Fibroblast of skin of back (primary cell): ENCODE measurements at places on chromosomes 1 and 21.

DNA sequence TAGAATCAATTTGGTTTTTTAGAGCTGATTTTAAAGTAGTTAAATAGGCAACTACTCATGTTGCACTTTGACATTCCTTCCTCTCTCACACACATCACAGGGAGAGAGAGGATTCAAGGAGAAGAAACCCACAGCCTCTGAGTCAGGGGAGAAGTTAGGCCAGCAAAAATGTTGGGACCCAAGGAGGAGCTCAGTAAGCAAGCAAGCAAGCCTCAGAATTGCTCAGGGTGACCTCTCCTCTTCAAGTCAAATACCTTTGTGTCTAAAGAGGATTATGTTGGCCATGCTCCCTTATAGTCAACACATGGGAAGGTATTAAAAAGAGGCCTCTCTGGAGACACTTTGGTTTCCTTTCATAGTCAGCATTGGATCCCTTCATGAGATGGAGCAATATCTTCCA, 80.5 kb upstream of the WARS2 start:
- DNase-seq: peak; percentile 49

GRCh38 chr1:244941121-244941520, 76.8 kb upstream of the HNRNPU start:
- DNase-seq: no peak

GRCh38 chr1:77830946-77831345, 51.5 kb downstream of the MIGA1 start:
- DNase-seq: no peak

- no peak for DNase-seq
Observed at GRCh38 chr1:209927466-209927865, 10.6 kb upstream of the SYT14 start.

GRCh38 chr1:170694172-170694926, 30.4 kb downstream of the PRRX1 start:
- DNase-seq: no peak

GRCh38 chr1:205391386-205391785, 30.5 kb downstream of the LEMD1 start:
- no peak for DNase-seq

DNA sequence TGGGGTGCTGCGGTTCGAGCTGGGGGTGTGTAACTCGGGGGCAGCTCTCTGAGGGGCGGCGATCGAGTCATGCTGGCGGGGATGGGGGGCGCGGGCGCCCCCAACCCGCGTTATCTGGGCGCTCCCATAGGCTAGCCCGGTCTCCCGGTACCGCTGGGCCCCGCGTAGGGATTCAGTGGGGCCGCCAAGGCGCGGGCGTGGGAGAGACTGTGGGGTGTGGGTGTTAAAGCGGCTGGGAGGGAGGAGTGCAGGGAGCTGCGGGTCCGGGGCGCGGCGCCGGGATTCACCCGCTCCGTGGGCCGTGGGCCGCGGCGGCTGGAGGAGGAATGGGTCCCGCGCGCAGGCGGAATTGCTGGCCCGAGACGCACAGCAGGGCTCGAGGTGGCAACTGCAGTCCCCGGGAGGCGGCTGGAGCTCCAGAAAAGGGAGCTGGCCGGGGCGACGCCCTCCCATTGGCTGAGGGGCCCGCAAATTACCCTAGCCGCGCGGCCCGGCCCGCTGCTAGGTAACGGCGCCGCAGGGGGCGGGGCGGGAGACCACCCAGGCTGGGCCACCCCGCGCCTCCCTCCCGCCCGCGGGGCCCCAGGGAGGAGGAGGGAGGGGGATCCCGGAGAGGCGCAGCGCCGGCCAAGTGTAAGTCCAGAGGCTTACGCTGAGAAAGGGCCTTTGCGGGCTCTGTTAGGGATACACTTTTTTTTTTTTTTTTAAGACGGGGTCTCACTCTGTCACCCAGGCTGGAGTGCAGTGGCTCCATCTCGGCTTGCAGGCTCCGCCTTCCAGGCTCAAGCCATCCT, at the start of gene PTCH2:
Gene PTCH2 (minus strand): TSS at position 392 of the 794 bp plus-strand sequence. CDS start 321 bp downstream, at position 71.
- DNase-seq: peak; percentile 79

DNA sequence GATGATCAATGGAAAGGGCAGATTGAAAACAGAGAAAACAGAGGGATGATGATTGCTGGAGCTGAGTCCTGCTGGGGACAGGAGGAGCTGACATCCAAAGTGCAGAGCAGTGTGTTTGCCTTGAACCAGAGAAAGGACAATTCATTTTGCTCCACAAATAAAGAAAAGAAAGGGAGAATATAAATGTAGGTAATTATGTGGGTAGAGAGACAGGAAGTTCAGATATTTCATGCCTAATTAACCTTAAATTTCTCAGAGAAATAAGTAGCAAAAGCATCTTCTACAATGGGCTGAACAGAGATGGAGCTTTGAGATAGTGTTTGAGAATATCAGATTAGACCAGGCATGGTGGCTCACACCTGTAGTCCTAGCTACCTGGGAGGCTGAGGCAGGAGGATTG, 93.2 kb downstream of the TNFSF18 start:
- no peak for DNase-seq

DNA sequence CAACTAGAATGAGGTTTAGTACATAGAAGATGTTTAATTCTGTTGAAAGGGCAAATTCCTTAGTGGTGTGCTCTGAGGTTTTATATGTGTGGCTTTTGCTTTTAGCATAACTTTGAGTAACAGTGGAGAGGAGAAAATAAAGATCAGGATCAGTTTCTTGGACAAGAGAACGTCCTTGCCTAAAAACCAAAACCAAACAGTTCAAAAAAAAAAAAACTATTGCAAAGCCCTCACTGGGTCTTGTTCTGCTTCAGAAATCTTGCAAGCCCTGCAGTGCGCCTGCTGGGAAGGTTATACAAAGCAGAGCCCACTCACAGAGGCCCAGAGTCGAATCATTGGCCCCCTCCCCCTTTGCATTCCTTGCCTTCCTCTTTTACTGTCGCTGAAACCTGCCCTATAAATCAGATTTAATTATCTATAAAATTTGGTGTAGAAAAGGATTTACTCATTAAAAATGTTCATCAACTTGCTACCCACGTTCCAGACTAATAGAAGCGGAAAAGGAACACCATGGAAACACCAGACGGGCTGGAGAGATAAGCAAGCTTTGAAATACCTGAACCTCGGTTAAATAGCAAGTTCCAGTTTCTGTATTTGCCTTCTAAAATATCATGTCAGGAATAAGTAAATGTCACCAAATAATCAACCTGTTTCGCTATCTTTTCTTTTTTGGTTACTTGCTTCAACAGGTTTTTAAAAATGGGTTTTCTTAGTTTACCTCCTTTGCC, 201.6 kb upstream of the PTBP2 start:
- no peak for DNase-seq

GRCh38 chr1:63428815-63429214, 61.4 kb downstream of the ALG6 start:
- DNase-seq: peak; percentile 13

DNA sequence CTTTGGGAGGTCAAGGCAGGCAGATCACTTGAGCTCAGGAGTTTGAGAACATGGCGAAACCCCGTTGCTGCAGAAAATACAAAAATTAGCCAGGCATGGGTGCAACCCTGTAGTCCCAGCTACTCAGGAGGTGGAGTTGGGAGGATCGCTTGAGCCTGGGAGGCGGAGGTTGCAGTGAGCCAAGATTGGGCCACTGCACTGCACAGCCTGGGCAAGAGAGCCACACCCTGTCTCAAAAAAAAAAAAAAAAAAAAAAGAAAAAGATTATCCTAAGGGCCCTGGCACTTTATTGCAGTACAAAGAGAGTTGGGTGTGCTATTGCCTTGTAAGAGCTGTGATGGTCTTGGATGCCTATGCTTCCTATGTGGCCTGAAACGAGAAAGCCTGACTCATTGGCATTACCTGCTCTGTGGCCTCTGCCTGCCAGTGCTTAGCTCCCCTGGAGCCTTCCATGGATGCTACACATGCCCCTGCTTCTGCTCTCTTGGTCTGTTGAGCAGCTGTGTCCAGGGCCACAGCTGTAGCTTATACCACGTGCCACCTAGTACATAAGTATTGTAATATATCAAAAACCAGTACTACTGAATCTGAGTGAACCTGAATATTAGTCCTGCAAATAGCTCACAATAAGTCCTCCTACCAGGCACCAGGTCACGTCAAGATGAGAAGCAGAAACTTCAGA, 45.8 kb downstream of the DNAJC6 start:
- no peak for DNase-seq
